AG09309 (cell line): ENCODE measurements at places on chromosomes 6 and 20.
A peak's percentile ranks its signal among the peaks of the same experiment; 100 is the strongest.

- DNase-seq: peak; percentile 33
These were observed 37.1 kb downstream of the SLC22A23 start for GRCh38 chr6:3419624-3420272.

- no peak for DNase-seq
These were observed 12.0 kb upstream of the DDX43 start for GRCh38 chr6:73382462-73383113.

- no peak for DNase-seq
These were observed 49.9 kb downstream of the PXDC1 start for GRCh38 chr6:3701631-3702030.

- DNase-seq: peak; percentile 2
These were observed 272.8 kb upstream of the SLC35B3 start for GRCh38 chr6:8707956-8708772.

DNA sequence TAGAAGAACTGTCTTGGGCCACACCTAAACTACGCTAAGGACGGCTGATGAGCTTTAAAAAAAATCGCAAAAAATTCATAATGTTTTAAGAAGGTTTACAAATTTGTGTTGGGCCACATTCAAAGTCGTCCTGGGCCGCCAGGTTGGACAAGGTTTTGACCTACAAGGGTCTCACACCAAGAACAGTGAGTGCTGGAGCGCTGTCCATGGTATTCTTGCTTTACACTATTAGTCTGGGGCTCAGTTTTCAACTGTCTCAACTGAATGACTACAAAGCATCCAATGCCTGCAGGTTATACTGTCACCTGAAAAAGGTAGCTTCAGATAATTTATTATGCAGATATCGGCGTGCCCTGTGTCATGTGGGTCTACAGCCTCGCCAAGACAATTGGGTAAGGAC, 3.7 kb upstream of the FAXC start:
- DNase-seq: no peak

- DNase-seq: no peak
These were observed 9.2 kb downstream of the TUBB2A start for GRCh38 chr6:3147914-3148757.

DNA sequence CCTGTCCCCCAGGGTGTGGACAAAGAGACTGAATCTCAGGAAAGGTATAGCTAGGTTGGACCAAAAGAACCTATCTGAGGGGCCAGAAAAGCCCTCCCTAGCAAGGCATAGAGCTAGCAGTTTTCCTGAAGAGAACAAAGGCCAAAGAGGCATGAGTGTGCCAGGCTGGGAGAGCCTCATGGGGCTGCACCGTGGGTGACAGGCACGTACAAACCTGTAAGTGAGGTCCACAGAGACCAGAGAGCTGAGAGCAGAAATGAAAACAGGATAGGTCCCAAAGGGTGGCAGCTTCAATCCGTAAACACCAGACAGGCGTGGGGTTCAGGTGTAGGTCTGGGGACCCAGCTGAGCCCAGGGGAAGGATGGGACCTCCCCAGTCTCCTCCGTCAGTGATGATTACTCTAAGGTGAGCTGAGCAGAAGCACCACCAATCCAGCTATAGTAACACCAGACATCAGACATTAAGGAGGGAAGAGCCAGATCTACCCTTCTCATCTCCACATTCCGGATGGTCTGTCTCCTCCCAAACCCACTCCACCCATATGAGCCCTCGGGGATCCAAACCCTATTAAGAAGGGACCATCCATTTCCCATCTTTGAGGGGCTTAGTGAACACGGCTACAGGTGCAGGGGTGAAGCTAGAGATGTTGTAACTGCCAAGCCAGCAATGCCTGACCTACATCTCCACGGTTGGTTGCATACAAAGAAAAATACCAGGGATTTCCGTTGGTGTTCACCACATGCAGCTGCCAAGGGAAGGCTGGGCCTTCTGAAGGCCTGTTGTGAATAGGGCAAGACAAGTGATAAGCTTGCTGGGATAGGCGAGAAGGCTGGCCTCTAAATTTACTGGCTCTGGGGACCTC, 38.3 kb downstream of the BCL2L1 start:
- no peak for DNase-seq

DNA sequence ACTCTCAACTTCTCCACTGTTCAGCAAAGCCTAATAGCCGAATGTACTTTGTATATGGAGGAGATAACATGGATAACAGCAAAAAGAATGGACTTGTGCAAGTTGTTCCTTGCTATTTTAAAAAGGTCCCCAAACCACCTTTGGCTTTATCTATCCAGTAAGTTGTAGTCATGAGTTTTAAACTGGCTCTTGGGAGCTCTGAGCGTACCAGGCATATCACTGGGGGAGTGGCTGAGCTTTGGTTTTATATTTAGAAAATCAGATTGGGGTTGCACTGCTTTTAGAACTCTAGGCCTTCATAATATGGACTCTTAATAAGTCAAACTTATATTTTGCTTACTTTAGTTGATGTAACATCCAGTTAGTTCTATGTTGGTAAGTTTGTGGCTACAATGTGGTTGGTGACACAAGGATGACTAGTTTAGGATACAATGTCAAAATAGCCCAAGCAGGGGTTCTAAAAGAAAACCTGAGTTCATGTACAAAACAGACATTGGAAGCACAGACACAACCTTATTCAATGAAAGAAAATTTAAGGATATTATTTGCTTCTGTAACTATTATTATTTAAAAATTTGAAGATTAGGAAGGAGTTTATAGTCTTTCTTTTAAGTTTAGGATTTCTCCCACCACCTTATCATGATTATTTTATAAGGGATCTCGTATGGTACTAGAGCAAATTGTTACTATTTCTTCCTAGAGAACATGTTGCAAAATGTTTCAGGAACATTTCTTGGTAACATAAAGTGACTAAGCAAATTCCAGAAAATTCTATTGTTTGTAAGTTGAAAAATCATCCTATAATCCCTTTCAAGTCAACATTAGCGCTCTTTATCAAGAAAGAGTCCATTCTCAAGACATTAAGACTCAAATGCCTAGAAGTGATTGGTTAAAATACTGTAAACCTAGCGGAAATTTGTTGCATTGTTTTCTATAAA, 165.8 kb upstream of the SUPT3H start:
- DNase-seq: no peak

GRCh38 chr6:117512056-117512828, 29.8 kb downstream of the DCBLD1 start:
- DNase-seq: no peak

DNA sequence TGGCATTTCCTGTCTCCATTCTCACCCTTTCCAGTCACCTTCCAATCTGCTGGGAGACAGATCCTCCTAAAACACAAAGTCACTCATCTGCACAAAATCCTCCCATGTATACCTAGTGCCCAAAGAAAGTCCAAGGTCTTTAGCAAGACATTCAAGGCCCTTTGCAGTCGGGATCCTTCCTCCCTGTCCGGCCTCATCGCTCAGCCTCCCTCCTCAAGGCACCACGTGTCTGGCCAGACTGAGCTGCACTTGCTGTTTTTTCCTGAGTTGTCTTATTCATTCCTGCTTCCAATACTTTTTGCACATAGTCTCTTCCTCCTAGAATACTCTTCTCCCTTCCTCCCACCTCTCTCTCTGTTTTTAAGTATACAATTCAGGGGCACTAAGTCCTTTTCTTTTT, 1.4 kb downstream of the TRIM15 start:
- DNase-seq: no peak

GRCh38 chr6:20279608-20280287, 67.5 kb upstream of the MBOAT1 start:
- DNase-seq: no peak

- no peak for DNase-seq
These were observed 39.8 kb downstream of the LRRN4 start for GRCh38 chr20:6014017-6014416.

- DNase-seq: no peak
These were observed 19.4 kb downstream of the KCNK5 start for GRCh38 chr6:39209911-39210310.

DNA sequence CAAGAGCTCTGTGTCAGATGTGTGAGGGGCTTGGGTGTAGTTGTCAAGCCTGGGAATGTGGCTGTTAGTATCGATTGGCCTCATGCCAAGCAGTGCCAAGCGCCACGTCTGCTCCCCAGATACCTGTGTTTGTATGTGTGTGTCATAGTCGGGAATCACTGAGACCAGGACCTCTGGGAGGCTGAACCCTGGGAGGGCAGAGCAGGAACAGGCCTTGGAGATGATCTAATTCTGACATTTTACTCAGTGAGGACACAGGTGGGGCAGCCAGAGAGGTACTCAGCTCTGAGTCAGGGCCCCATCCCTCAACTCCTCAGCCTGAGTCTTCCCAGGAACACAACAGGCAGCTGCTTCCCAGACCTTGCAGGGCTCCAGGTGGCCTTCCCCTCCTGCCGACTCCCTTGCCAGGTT, 51.2 kb upstream of the FANCE start:
- no peak for DNase-seq

DNA sequence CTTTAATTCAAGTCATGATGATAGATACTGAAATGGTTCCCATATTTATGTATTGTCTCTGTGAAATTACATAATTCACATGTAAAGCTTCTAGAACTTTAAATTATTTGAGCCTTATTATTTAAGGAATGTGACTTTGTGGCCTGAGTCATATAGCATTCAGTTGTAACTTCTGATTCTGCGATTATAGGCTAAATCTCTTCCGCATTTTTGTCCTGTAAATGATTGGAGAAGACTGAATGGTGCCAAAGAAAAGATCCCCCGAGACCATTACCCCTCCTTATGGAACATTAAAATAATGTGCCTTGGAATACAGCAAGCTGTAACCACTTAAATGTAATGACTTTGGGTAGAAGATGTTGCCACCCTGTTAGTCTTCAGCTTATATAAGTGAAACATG, 63.3 kb upstream of the MAP7 start:
- no peak for DNase-seq

DNA sequence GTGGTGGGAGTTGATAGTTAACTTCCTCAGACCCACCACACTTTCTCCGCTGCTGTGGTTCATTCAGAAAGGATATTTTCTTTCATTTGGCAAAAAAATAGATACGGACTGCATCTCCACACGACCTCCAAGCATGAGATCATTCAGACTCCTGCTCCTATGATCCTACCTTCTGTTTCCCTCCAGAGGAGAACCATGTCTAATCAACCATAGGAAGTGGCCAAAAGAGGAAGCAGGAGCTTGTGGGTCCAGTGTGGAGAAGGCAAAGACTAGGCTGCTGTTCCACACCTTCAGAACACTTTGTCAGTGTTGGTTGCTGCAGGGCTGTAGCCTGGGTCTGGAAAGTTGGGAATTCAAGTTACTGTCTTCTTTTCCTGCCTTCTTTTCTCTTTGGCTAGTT, 10.6 kb upstream of the KIF13A start:
- DNase-seq: no peak

GRCh38 chr20:54062812-54063280, 7.5 kb downstream of the BCAS1 start:
- peak; percentile 38 for DNase-seq

DNA sequence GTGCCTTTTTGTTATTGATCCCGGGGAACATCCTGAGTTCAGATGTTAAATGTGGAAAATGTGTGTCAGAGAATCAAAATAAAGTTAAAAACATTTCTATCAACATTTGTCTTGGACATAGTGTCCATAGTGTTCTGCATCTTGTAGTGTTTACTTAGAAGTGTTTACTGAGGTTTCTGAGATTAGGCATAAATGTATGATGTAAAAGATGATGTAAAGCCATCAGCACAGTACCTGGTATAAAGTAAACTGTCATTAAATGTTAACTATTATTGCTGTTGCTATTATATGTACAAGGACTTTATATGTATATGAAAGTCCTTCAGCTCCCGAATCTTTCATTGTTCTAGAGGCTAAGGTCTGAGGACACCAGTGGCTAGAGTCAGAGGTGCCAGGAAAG, 28.2 kb upstream of the VEGFA start:
- no peak for DNase-seq

- DNase-seq: no peak
These were observed 2.2 kb upstream of the EPB41L2 start for GRCh38 chr6:131065112-131065823.

- DNase-seq: no peak
These were observed 74.5 kb downstream of the MAP7 start for GRCh38 chr6:136475686-136476085.

GRCh38 chr20:23315099-23315498, 35.5 kb upstream of the NXT1 start:
- no peak for DNase-seq

DNA sequence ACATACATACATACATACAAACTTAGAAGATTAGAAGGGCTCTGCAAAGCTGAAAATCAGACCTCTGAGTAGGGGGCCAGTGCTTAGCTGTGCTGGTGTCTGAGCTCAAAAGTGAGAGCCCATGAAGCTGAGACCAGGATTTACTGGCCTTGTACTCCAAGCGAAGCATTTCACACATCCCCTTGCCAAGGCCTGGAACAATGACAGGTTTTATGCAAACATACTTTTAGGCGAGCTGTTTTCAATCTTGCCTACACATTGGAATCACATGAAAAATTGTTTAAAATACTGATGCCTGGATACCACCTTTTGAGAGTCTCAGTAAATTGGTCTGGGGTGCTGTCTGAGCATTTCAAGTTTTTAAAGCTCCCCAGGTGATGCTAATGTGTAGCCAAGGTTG, 80.9 kb upstream of the SRSF6 start:
- no peak for DNase-seq

DNA sequence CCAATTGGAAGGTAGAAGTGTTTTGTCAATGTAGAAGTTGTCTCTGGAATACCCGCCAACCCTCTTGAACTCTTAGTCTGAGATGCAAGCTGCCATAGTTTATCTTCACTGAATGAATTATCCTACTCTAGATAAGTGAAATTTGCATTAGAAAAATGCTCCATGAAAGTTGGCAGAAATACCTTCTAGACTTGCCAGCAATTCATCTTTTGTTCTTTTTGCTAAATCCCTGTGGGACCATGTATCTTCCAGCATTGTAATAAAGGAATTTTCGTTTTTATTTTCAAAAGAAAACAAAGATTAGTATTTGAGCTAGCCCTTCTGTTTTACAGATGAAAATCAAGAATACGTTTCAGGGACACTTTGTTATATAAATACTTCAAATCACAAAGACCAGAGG, 244.2 kb downstream of the CBLN4 start:
- DNase-seq: no peak

GRCh38 chr6:69456086-69456485, 340.7 kb downstream of the LMBRD1 start:
- no peak for DNase-seq

DNA sequence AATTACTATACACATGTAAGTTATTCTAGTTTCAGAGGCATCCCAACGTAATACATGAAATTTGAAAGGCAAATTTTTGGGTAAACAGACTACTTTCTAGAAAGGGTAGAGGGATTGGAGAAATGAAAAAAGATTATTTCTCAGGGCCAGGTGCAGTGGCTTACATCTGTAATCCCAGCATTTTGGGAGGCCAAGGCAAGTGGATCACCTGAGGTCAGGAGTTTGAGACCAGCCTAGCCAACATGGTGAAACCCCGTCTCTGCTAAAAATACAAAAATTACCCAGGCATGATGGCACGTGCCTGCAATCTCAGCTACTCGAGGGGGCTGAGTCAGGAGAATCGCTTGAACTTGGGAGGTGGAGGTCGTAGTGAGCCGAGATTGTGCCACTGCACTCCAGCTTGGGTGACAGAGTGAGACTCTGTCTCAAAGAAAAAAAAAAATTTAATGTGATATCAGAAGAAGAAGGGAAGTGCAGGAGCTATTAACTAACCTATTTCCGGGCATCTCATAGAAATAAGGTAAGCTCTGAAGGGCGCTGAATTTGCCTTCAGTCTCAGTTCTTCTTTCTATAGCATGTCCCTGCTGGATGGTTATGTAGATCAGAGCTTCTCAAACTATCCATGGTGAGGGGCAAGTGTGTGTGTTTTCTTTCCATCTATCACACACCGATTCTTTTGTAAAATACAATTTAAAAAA, 100.3 kb upstream of the MTHFD1L start:
- DNase-seq: no peak

- no peak for DNase-seq
These were observed 126.2 kb downstream of the ANKRD60 start for GRCh38 chr20:58102261-58102660.

- no peak for DNase-seq
These were observed 255.4 kb downstream of the TBX18 start for GRCh38 chr6:84508981-84509380.
